ENCODE measurements at places on chromosomes 4 and X. TPM values are rescaled to one million over a fixed set of nuclear protein-coding genes. Genes with fewer than 3 reads are reported as not detected.

DNA sequence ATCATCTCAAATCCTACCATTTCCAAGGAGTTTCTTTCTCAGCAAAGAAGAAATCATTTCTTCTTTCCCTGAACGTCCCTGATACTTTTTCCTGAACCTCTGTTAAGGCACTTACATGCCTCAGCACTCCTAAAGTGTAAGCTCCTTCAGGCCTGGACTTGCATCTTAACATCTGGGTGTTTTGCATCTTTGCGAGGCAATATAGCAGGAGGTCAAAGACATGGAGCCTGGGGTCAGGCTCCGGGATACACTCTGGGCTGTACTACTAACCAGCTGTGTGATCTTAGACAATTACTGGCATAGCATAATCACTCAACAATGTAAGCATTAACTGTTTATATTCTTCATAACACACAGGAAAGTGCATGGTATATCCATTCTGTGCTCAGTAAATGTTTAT, 275.5 kb upstream of the BOD1L1 start:
- no peak for DNase-seq

The IL2RG gene
- 5.8 TPM for total RNA-seq

The C4orf50 gene
- total RNA-seq, result not detected

- DNase-seq, result no peak
These were observed 2042.2 kb downstream of the ARAP2 start for GRCh38 chr4:34202154-34202553.

DNA sequence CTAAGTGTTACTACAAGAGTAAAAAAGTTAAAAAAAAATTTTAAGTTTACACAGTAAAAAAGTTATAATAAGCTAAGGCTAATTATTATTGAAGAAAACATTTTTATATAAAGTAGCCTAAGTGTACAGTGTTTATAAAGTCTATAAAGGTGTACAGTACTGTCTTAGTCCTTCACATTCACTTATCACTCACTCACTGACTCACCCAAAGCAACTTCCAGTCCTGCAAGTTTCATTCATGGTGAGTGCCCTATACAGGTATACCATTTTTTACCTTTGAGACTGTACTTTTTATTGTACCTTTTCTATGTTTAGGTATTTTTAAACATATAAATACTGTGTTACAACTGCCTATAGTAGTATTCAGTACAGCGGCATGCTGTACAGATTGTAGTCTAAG, 74.2 kb downstream of the TMEM165 start:
- no peak for DNase-seq

DNA sequence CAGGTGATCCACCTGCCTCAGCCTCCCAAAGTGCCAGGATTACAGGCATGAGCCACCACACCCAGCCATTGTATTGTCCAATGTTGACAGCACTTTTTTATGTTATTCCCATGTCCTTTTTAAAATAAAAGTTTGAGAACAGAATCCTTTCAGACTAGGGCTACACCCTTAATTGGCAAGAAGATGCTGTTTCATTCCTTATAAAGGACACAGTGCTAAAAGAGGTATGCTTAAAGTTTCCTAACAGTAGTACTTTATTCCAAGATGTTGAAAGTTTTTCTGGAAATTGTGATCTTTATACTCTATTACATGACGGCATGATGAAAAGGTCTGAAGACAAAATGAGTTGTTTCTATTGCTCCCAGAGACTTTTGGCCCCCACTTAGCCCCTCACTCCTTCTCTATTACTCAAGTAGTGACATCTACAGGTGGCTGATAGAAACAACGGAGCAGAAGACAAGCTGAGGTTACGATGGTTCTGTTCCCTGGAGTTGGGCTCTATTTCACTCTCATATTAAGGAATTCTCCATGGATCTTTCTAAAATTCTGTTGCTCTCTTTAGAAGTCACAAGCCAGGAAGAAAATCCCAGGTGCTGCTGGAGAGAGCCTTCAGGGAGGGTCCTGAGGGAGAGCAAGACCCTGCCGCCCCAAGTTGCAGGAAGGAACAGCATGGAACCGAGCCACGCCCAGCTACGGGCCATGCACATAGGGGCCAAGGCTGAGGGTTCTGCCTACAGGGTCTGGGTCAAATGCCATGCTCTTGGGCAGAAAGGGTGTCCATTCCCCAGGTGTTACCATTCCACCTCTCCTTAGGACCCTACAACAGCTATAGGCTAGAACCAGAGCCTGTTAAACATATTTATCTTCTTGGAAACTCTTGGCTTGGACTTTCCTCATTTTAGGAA, 22.8 kb downstream of the RPL9 start:
- no peak for DNase-seq

GRCh38 chr4:44186096-44186849, 262.3 kb downstream of the KCTD8 start:
- DNase-seq, result no peak

GRCh38 chrX:47815901-47816845, 20.5 kb upstream of the ZNF81 start:
- no peak for DNase-seq

Measured in mesenteric fat pad (tissue), 1 donor.